GM04503 (cell line): ENCODE measurements at places on chromosomes 2 and 18.

DNA sequence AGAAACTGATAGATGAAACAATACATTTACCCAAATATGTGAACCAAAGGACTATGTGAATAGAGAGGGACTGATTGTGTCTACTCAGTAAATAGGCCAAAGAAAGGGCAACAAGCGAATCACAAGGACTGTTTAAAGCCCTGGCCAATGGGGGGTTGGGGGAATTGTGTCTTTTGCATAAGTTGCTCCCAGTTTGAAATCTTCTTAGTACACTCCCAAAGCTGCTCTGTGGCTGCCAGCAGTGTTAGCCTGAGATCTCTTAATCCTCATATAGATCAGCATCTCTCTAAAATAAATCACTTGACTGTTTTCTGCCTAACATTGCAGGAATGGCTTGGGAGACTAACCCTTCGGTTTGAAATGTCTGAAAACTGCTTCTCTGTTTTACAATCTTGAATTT lies 236.4 kb downstream of the PLCL1 start:
- DNase-seq = no peak

DNA sequence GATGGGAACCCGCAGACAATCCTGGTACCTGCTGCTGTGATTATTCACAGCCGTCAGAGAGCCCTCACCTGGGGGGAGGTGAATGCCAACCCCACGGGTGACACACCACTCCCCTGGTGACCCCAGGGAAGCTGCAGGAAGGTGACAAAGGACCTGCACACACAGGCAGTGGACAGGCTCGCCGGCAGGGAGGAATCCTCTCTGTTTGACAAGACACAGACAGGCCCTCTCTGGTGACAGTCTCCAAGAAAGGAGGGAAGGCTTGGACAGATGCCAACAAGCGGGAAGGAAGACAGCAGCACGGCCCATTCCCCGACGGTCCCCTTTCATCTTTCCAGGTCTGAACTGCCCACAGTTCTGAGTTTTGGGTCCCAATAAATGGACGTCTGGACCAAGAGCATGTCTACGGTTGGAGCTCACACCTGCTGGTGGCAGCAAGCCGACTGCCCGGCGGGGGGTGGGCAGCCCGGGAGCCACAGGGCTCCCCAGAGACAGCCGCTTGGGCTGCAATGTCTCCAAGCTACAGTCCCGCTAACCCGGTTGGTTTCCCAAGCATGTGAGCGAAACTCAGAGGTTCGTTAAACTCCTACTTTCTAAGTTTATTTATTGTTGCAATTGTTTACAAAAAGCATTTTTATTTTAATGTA lies 31.8 kb downstream of the HDAC4 start:
- no peak for DNase-seq

- no peak for DNase-seq
Measured at GRCh38 chr2:175605640-175606009, 396.4 kb downstream of the LNPK start.

GRCh38 chr2:9373047-9373446 lies 50.3 kb downstream of the ITGB1BP1 start:
- DNase-seq = no peak

- no peak for DNase-seq
Measured at GRCh38 chr2:119495948-119496347, 28.3 kb downstream of the SCTR start.
